ENCODE measurements at places on chromosomes 5 and 9.

GRCh38 chr5:147887930-147888329 is 9.4 kb downstream of the SCGB3A2 start:
- no peak for DNase-seq

- no peak for DNase-seq
These were observed 4.3 kb upstream of the LHX3 start for GRCh38 chr9:136209232-136209631.

- no peak for DNase-seq
These were observed 116.3 kb downstream of the PTTG1 start for GRCh38 chr5:160537940-160538339.

DNA sequence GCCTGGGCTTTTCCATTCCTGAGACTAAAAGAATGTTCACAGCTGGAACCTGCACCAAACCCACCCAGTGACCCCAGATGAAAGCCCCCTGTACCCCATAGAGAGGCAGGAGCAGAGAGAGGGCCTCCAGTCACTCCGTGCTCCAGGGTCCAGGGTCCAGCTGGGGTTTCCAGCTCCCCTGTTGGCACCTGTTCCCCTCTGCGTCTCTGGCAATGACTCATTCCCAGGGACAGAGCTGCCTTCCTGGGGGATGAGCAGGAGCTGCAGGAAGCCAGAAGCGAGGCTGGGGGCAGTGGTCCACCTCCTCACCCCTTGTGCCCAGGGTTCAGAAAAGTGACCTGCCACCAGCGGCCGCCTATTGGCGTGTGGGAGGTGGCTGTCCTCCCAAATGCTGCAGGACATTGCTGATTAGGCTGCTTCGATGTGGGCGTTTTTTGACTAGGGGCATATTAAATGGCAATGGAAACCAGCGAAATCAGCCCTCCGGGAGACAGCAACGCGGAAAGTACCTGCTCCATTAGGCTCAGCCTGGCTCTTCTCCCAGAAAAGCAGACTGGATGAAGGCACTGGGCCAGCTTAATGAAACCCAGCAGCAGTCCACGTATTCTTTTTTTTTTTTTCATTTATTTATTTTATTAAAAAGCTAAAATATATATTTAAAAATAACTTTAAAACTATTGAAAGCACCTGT is 97.4 kb downstream of the DAP start:
- no peak for DNase-seq

- no peak for DNase-seq
These were observed 25.4 kb upstream of the RASGRF2 start for GRCh38 chr5:80934751-80935150.

DNA sequence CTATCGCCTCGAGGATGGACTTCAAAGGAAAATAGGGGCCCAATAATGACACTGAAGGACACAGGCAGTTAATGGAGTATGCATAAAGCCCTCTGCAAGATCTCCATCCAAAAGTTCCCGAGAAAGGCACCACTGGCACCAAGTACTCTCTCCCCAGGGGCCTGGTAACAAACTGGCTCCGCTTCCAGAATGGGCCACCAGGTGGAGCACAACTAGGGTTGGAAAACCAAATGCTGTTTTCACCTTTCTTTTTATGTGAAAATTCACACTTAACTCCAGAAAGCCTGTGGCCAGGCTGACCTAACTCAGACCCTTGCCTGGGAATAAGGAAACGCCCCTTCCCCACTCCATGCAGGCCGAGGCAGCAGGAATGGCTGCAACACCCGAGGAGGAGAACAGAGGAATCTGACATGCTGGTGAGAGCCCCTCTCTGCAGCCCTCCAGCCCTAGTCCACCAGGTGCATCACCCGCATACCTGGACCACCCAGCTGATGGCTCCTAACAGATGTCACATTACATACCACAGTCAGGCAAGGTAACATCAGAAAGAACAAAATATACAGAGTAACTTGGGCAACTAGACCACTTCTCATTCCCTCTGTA is 42.8 kb downstream of the CAMSAP1 start:
- peak; percentile 85 for DNase-seq

- no peak for DNase-seq
These were observed 17.9 kb upstream of the GPX8 start for GRCh38 chr5:55141945-55142690.

DNA sequence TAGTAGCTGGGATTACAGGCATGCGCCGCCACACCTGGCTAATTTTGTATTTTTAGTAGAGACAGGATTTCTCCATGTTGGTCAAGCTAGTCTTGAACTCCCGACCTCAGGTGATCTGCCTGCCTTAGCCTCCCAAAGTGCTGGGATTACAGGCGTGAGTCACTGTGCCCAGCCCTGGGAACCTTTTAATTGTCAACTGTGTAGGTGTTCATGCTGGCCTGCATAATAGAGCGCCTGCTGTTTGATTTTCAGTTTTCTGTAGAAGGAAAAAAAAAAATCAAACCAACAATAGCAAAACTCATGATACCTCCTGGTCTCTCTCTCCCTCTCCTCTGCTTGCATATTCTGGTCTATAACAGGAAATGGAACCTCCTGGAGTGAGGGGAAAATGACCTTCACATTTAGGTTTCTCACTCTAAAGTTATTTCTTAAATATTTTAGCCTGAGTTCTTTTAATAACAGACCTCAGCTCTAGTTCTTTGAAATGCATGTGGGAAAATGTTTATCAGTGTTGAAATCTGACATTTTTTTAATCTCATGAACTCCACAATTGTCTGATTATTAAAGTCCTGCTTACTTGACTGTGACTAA is 51.7 kb downstream of the EXOSC2 start:
- no peak for DNase-seq

GRCh38 chr9:68458918-68459317 is 81.8 kb downstream of the TMEM252 start:
- DNase-seq, result no peak

GRCh38 chr5:72845889-72846288 is 29.4 kb downstream of the TNPO1 start:
- DNase-seq, result no peak

DNA sequence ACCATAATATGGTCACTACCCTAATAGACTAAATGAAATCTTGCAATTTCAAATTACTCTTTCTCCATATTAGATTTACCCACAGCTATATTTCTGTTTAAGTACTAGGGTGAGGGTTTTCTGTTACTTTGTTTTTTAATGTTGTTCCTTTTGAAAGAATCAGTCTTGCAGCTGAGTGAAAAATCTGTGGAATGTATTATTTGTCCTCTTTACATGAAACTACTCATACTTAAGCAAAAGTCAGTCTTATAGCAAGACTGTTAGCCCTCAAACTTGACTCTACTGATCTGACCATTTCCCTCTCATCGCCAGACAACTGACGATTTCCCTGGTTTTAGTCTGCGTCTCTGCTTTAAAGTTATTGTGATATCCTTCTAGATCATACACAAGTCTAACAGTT is 84.0 kb downstream of the PIK3R1 start:
- DNase-seq, result no peak

DNA sequence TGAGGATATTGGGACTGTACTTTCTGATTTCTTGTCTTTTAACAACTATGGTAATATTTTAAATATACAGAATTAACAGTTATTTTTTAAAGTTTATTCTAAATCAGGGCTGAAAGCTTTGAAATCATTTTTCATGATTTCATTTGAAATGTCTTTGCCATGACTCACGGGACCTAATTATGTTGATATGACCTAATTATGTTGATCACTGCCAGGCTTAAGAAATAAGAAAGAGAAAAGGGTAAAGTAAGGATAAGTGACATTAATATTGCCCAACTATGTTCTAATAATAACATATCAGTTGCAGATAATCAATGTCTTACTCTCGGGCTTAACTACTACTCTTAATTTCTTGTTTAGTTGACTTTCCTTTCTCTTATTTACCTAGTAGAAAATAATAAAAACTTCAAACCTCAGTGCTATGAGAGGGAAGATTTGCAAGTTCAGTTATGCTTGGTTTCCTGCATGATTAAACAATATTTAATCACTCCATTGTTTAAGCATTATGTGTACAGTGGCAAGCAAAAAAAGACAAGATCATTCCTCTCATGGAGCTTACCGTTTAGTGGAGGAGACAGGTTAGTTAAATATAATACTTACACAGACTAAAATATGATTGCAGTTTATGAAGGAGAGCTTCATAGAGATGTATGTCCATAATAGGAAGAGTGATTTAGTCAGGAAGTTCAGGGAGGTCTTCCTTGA is 67.0 kb upstream of the EIF4EBP3 start:
- no peak for DNase-seq

GRCh38 chr5:133368916-133369783 is 243.2 kb downstream of the FSTL4 start:
- DNase-seq, result no peak

- no peak for DNase-seq
These were observed 12.4 kb upstream of the RANBP17 start for GRCh38 chr5:170849374-170849773.

DNA sequence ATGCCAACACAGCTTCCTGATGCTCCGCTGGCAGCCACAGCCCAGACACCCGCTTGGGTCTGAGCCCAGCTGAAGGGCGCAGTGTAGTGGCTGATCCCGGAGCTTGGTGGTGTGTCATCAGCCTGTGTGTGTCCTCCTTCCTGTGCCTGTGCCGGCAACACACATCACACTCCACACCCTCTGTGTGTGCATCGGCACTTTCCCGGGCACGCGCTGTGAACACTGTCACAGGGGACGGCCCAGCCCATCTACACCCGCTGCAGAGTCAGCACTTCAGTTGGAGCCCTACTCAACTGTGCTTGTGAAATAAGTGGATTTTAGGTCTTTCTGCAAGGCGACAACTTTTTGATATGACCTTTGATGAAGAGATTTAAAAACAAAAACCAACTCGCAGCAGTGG is 189.4 kb downstream of the IRX2 start:
- DNase-seq, result no peak

DNA sequence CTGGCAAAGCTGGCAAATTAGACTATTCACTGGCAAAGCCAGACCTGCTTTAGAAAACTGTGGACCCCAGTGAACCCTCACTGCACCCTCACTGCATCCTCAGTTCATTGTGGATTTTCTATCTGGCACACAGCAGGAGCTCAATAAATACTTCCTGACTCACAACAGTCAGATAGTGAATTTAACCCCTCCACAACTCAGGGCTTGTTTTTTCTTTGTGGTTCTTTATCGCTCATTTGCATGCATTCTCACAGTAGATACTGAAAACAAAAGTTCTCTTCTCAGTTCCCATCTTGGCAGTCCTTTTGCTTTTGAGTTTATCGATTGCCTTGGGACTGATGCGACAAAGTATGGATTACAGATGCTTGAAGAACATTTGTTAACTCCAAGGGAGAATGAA is 99.8 kb downstream of the ACTL7B start:
- no peak for DNase-seq

- DNase-seq, result no peak
These were observed 33.0 kb upstream of the NRG2 start for GRCh38 chr5:140076142-140076541.

DNA sequence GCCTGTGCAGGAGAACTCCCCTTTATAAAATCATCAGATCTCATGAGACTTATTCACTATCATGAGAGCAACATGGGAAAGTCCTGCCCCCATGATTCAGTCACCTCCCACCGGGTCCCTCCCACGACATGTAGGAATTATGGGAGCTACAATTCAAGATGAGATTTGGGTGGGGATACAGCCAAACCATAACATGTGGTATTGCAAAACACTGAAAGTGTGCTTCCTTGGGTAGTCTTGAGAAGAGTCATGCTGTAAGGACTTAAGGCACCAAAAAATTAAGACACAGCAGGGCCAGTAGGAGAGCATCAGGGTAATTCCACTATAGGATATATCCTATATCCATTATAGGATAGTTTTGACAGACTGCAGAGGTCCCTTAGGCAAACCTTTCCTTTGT is 29.4 kb upstream of the GDNF start:
- no peak for DNase-seq

DNA sequence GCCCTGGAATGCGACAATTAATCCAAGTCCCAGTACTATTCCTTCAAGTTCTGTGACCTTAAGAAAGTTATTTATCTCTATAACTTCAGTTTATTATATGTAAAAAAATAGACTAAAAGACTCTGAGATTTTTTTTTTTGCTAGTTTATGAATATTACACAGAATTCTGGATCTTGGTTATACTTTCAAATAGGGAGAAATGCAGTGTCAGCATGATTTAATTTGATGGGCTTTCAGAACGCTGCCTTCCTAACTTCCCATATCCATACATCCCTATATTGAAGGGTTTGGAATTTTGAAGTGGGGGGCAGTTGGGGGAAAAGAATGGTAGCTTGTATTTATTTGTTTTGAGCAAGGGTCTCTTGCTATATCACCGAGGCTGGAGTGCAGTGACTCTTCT is 98.4 kb upstream of the MEGF10 start:
- no peak for DNase-seq

DNA sequence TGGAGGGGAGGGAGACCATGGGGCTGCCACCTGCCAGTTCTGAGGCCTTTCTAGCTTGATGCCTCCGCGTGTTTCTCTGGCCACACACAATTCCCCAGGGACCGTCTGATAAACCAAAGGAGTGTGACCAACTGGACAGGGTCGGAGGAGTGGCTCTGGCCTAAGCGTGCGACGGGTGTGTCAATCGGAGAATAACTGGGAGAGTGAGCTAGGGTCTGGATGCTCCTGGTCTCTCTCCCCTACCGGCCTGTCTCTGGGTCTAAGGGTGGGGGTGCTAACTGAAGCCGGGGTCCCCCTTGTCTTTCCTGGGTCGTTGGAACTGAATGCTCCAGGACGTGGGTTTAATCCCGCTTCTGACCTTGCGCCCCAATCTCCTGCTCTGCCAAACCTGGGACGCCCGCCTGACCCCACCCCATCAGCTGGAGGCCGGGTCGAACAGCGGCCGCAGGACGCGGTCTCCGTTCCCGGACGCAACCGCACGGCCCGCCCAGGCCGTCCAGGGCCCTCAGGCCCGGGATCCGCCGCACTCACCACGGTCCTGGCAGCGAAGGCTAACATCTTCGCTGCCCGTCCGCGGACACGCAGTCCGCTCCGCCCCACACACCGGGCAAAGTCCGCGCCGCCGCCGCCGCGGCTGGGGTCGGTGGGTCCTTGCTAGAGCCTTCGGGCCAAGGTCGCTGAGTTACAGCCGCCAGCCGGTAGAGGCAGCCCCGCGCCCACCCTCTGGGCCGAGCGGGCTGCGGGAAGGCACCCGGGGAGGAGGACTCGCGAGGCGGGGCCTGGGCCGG is 447 bp downstream of the CRAT start:
- no peak for DNase-seq

DNA sequence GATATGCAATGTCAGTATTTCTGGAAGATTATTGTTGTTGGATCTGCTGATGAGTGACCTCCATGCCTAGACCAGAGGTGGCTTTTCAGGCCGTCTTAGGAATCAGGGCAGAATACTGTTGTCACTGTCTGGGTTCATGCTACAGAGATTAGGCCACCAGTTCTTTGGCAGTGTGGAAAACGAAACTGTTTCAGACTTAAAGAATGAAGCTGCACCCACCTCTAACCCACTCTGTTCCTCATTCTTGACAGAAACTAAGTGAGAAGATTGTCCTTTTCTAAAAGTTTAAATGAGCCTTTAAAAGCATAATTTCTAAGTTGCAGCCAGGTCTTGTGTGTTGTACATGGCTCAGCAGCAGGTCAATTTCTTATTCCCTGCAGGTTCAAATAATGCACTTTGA is 444.3 kb downstream of the ENC1 start:
- DNase-seq, result no peak

DNA sequence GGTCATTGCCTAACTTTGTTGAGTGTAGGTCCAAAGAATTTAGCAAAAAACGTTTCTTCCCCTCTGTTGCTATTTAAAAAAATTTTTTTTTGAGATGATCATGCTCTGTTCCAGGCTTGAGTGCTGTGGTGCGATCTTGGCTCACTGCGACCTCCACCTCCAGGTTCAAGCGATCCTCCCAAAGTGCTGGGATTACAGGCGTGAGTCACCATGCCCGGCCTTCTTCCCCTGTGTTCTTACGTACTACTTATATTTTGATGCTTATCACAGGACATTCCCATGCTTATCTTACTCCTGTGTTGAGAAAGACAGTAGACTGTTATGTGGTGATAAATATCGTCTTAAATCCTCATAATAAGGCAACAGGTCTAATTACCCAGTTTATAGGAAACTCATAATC is 2.5 kb downstream of the ACER2 start:
- no peak for DNase-seq
